Skeletal muscle cell (primary cell): ENCODE measurements at places on chromosomes 7 and 10.
A peak's percentile ranks its signal among the peaks of the same experiment; 100 is the strongest.

DNA sequence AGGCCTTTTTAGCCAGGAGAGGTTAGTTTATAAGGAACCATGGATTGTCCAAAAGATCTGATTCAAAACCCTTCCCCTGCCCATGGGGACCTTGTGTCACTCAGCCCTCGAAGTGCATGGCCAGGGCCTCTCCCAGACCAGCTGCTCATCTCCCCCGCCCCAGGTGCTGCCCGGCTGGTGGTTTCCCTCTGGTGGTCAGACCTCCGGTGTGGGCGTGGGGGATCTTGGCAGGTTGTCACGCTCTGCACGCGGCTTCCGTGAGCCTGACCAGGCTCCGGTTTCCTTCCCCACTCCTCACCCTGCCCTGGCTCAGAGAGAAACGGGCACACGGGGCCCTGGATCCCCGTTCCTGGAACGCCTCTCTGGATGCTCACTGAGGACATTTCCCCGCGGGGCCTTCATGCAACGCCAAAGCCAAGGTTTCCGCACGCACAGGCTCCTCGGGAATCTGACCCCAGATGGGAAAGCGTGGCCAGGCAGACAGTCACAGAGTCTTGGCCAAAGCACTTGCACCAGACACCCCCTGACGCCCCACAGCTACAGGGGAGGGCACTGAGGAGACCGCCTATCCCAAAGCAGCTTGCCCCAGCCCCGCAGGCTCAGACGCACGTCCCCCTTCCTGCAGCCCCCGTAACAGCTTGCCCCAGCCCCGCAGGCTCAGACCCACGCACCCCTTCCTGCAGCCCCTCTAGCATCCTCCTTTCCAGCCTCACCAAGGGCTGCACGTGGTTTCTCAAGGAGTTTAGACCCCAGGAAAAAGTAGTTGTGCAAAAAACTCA lies 7.8 kb upstream of the DIP2C start:
- DNase-seq = no peak

DNA sequence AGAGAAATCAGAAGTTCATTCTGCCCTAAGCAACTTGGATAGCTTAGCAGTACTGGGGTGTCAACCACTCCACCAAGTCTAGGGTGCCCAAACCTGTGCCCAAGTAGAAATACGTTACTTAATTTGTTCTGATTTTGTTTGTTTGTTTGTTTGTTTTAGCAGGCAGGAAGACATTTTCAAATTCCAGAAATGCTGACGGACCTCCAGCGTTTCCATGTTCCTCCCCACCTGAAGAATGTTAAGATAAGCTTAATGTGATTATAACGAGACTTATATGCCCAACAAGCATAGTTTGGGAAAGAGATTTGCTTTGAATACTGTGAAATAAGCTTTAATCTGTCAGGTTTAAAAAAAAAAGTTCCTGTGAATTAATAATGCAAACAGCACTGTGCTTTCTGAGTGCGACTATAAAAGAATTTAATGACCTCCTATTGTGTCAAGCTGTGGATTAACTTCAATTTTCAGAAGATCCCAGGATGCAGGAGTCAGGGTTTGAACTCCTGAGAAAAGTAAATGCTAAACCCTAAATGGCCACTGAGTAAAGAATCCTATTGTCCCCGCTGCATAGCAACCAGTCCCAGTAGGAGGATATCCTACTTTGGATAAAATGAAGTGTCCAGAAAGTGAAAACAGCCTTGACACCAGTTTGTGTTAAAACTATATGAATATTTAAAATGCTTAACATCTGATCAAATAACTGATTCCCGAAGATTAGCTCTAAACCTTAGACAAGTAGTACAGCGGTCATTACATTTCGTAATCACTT lies 56.5 kb downstream of the LYZL1 start:
- DNase-seq = no peak

DNA sequence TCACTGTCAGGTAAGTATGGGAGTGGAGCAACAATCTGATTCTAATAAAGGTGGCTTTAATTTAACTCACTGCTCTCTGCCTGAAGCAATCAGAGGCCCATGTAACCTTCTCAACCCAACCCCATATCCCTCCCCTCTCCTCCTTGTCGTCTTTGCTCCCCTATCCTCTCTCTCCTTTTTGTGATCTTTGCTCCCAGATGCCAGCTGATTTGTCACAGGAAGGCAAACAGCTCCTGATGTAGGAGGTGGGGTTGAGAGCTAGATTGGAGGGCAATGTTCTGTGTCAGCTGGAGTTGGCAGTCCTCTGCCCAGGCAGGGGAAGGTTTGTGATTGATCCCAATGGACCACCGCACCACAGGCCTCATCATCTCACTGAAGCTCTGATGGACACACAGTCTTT lies 101.4 kb upstream of the PIK3CG start:
- no peak for DNase-seq

DNA sequence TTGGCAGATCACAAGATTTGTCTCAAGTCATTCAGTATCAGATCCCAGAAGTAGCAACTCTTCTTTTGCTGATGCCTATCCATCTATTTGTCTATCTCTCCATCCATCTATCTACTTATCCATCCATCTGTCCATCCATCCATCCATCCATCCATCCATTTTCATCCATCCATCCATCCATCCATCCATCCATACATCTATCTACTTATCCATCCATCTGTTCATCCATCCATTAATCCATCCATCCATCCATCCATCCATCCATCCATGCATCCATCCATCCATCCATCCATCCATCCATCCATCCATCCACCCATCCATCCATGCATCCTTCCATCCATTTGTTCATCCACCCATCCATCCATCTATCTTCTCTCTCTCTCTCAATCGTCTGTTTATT lies 142.7 kb downstream of the PFKFB3 start:
- DNase-seq = no peak

- DNase-seq = no peak
These were observed 7.2 kb downstream of the RGS10 start for GRCh38 chr10:119535305-119535704.

DNA sequence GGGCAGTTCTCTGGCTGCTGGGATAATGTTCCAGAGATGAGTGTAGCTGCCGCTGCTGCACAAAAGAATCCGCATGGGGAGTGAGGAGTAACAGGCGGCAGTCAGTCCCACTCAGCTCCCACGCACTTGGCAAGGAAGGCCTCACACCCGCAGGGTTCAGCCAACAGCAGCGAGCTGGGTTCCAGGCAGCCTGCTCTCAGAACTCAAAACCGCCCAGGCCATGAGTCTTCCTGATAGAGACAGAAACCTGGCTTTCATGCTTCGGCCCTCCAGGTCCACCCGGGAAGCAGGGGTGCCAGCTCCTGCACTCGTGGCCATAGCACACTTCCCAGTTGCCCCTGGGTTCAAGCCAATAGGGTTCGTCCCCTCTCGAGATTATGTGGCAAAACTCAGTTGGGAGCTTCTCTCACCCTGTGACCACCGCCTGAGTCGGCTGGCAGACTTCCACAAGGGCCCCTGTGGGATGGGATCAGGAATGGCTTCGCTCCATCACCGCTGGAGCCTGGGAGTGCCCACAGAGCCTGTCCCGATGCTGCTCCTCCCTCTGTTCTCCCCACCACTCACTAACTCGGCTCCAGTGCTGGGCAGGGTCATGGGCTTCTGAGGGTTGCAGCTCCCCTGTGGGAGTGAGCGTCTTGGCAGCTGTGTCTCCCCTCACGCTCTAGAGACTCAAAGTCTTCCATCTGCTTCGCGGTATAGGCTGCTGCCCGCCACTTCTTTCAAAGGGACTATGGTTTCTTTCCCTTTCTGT lies 20.6 kb downstream of the CLRN3 start:
- DNase-seq = no peak

GRCh38 chr10:563827-564226 lies 125.6 kb downstream of the DIP2C start:
- no peak for DNase-seq

GRCh38 chr10:18214691-18215563 lies 74.7 kb downstream of the CACNB2 start:
- DNase-seq = no peak

DNA sequence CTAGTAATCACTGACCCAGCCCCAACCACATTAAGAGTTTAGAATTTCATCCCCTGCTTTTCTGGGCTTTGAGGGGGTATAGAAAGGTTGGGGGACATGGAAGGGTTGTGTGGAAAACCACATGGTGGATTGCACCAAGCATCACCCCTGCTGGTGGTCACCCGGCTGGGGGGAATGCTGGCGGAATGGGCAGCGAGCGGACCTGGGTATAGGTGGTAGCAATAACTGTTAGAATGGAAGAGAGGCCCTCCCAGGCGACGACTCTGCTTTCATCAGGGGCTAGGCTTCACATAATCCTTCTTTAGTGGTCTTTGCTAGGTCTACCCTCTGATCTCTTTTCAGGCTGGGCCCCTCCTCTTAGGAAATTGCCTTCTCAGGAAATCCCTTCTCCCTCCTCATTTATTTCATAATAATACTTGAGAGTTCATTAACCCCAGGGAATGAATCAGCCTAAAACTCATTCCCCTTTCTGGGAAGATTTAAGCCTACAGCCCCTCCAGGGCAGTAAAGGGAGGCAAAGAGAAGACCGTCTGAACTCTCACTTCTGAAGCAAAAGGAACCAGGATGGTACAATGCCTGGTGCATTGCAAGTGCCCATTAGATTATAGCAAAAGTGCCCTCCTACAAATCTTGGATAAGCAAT lies 90.7 kb upstream of the LEP start:
- no peak for DNase-seq

- DNase-seq = no peak
These were observed 142.9 kb downstream of the EMX2 start for GRCh38 chr10:117685431-117685830.

DNA sequence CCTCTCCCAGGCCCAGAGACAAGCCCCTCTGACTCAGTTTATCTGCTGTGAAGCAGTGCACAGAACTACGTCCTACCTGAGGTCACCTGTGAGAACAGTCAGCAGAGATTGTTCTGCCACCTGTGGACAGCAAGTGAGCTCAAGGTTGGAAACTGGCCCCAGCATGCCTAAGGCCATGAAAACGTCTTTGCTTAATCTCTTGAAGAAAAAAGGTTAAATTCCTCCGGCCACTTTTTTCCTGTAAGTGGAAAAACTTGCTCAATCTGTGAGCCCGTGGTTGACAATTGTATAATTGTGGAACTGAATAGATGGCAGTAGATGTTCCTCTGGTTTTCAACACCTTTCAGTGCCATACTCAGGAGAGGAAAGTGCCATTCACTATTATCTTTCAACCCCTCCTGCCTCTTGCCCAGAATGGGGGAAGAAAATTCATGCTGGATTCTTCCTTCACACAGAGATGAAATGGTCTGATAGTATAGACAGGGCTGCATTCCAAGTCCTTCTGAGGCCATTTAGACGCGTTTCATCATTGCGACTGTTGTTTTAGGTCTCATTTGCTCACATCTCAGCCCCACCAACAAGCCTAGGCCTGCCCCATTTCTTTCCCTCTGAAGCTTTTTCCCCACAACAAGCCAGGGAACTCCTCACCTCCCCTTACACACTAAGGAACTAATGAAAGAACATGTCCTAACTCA lies 292.9 kb downstream of the FZD1 start:
- DNase-seq = no peak

- DNase-seq = no peak
These were observed 82.3 kb upstream of the ADRB1 start for GRCh38 chr10:113961182-113962031.

DNA sequence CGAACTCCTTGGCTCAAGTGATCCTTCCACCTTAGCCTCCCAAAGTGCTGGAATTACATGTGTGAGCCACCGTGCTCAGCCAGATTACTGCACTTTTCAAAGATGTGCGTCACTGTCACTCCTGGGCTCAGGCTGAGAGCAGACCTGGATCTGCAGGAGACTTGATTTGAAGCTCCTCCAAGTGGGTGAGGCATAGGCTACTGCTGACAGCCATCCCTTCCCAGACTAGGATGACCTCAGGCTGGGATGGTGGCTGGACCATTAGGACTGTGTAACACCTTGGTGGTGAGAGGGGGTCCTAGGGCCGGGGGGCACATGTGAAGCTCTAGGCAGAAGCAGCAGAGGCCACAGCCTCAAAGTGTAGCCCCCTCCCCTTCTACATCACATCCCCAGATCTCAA lies 8.2 kb upstream of the SRRM3 start:
- DNase-seq = no peak

DNA sequence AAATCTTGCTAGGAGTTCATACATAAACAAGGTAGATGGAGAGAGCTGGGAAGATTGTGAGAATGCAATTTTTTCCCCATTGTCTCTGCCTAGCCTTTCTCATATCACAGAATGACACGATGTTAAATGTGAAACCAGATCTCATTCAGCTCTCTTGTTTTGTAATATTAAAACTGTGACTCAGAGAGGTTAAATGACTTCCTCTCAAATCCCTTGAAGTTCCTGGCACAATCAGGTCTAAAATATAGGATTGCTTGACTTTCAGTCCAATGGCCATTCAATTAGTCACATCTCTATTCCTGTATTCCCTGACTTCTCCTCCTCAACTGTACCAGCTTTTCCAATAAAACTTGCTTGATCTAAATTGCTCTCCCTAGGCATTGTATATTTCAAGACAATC lies 3.1 kb downstream of the ANKRD22 start:
- DNase-seq = peak; percentile 57

GRCh38 chr7:1144269-1144771 lies 15.7 kb downstream of the ZFAND2A start:
- DNase-seq = no peak

DNA sequence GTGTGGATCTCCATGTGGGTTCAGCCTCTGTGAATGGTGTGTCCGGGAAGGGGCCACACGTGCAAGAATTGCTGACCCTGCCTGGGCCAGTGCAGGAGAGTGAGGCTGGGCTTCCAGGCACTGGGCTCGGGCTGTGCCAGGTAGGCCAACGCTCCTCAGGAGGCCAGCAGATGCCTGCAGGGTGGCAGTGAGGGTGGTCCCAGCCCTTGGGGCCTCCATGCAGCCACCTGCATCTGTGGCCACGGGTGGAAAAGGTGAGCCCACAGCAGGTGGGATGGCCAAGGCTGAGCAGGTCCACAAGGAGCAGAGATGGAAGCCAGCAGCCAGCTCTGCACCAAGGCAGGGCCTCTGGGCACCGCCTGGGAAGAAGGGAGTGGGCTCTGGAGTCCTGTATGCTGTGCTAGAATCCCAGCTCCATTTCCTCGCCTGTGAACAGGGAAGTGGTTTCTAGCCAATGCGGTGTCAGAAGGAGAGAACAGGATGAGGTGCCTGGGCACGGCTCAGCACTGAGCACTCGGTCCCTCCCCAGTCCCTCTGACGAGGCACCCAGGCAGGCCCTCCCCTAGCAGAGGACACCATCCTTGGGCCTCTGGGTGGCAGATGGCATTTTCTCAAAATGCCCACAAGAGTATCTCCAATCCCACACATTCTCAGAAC lies 31.1 kb upstream of the RET start:
- no peak for DNase-seq

- no peak for DNase-seq
These were observed 69.3 kb downstream of the MYOF start for GRCh38 chr10:93412801-93413200.

DNA sequence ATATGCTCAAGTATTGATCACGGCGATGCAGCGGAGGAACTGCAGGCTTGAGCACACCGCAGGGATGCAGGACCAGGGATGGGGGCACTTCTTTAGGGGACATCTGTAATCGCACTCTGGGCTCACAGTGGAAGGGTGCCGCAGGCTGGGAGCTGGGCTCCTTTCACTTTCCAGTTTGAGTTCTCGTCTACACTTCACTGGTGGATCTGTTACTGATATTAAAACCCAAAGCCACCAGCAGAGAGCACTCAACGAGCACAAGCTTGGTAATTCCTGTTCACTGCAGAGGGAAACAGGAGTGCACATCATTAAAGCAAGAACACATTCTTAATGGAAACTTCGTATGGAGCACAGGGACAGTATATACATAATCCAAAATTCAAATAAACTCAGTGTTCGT lies 91.3 kb downstream of the PARD3 start:
- no peak for DNase-seq
